ENCODE measurements at places on chromosomes 12 and 14.
A peak's percentile ranks its signal among the peaks of the same experiment; 100 is the strongest.

- DNase-seq, result no peak
Measured at GRCh38 chr12:39935275-39935674, 170.6 kb downstream of the SLC2A13 start.

GRCh38 chr14:54776361-54777001, 126.1 kb downstream of the GCH1 start:
- DNase-seq, result peak; percentile 29

DNA sequence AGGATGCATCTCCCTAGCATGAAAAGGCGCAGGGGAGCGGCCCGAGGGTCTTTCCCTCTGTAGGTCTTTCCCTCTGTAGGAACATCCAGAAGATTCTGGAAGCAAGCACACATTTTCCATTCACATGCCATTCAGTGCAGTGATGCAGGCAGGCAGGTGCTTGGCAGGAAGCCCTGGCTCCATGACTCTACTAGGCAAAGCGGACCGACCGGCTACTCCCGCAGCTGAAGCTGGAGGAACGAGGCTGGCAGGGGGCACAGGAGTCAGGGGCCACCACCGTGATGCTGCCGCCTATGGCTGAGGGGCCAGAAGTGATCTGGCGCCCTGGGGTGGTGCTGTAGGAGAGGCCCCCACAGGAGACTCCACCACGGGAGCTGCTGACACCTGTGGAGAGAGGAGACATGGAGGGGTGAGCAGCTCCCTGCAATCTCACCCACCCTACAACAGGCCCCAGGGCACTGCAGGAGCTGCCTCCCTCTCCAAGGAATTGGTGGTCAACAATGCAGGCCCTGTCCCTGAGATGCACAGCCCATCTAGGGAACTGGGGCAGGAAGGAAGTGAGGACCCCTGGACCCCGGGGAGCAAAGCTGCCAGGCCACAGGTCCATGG, 6.5 kb downstream of the KRT85 start:
- DNase-seq, result no peak

GRCh38 chr12:5967645-5968415, 22.8 kb upstream of the ANO2 start:
- DNase-seq, result no peak

DNA sequence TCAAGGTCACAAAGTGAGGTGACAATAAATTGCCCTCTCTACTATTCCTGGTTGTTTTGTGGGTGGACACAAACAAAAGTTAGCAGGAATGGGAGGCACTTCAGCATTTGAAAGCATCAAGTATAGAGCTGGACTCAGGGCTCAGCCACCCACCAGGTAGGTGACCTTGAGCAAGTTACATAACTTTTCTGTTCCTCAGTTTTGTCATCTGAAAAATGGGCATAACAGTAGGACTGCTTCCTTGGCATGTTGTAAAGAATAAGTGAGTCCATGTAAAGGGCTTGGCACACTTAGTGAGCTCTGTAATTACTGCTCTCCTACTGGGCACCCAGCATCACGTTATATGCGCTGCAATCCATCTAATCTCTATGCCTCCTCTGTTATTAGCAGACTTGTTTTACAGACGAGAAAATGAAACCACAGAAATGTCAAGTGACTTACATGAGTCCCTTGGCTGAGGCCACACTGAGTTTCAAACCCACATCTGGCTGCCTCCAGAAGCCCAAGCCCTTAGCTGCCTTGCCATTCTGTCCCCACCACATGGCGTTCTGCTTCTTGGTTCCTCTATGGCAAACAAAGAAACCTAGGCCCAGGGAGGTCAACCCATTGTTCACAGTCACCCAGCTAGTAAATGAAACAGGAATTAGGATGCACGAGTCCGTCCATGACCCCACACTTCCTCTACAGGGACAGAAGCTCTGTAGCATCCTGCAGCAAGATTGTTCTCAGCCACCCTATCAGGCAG, 63.2 kb upstream of the SLC24A4 start:
- peak; percentile 18 for DNase-seq

DNA sequence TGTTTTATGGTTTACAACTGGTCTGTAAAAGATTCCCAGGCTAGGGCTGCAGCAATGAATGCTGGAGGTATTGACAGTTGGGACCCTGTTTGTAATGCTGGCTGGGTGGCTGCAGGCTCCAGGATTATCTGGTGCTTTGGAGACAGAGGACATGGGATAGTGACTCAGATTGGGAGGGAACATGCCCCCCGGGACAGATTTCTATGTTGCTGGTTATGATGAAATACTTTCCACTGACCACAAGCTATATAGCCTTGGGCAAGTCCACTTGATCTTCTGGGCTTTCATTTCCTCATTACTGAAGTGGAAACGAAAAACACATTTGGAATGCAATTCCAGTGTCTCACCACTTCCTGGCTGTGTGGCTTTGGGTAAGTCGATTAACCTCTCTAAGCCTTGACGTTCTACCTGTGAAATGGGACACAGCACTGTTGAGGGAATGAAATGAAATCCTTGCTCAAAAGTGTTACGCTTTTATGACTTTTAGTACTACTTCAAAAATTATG, 6.3 kb upstream of the TPCN1 start:
- DNase-seq, result no peak

GRCh38 chr12:20028033-20028432, 340.3 kb upstream of the PDE3A start:
- DNase-seq, result no peak

DNA sequence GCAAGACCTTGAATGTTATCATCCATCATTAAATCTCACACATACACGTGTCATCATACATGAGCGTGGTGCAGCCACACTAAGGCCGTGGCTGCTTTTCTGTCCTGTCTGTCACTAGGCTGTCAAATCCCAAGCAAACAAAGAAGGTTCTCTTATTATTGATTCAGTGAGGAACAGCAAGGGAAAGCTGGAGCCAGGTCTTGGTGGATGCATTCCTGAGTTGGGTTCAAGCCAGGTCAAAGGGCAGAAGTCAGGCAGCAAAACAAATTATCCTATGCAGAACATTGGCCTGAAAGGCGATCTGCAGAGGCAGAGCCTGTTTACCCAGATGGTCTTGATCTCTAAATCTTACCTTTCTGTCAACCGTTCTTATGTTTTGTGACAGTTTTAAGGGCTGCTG, 252.3 kb downstream of the NEDD1 start:
- no peak for DNase-seq

GRCh38 chr12:3320881-3321509, 170.0 kb upstream of the PRMT8 start:
- DNase-seq, result no peak

- DNase-seq, result no peak
Measured at GRCh38 chr14:64684091-64684490, 20.1 kb upstream of the PLEKHG3 start.

DNA sequence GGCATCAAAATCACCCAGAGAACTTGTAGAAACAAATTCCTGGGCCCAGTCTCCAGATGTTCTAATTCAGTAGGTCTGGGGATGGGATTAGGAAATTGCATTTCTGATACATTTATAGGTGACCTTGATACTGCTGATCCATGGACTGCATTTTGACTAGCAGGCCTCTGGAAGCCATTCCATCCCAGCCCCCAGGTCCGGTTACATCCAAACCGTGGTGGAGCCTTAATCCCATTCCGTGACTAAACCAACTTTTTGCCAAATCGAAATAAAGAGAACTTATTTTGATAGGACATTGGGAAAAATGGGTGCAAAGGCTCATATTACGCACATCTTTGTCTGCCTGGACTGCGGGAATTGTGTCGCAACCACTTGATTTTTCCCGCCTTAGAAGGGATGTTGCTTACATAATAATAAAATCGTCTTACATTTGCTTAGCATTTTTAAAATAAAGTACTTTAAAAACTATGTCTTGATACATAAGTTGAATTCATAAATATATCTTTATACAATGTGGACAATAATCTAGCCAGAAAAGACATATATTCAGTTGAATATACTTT, 5.8 kb upstream of the KCNA5 start:
- DNase-seq, result no peak

GRCh38 chr12:45243963-45244362, 28.1 kb downstream of the ANO6 start:
- no peak for DNase-seq

GRCh38 chr12:67254372-67255026, 14.7 kb upstream of the CAND1 start:
- no peak for DNase-seq

DNA sequence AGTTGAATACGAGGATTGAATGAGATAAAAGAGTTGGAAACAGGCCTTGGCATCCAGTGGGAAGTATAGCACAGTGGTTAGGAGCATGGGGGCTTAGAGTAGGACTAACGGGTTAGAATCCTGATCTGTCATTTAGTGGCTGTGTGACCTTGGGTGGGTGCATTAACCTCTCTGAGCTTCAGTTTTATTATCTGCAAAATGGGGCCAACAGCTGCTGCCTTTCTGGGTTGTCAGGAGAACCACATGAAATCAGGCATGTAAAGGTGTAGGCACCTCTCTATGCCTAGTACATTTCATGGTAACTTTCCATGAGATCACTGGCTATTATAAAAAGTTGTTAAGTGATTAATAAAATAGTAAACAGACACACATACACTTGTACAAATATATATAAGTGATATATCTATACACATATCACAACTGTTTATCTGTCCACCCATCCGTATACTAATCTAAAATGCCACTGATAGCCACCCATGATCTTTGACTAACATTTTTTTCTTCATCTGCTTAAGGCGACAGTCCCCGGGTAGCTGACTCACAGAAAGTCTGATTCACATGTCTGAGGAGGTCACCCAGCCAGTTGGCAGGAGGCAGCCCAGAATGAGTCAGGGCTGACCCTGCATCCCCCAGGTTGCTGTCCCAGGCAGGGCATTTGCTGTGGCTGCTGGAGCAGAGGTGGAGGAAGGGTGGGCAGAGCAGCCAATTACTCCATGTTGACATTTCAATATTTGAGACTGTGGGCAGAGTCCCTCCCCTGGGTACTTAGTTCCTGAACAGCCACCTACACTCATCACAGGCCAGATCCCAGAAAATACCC, 125.6 kb upstream of the NOS1 start:
- no peak for DNase-seq

- DNase-seq, result no peak
Measured at GRCh38 chr12:91367234-91367849, 184.7 kb upstream of the DCN start.

GRCh38 chr14:52272375-52272774, 4.9 kb downstream of the PTGDR start:
- peak; percentile 55 for DNase-seq

GRCh38 chr12:65896743-65897142, 72.5 kb downstream of the HMGA2 start:
- no peak for DNase-seq

DNA sequence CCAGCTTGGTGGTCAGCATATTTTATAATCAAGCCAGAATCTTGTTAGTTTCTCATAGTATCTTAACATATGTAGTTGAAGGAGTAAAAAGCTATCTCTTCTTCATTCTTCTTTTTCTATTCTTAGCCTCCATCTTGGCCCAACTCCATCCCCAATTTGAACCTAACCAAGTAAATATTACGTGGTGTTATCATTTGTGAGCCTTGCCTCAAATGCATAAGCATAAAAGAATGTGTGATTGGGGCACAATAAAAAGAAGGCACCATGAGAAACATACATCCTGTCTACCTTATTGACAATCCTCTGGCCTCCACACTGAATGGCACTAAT, 181.4 kb upstream of the BMP4 start:
- DNase-seq, result no peak

DNA sequence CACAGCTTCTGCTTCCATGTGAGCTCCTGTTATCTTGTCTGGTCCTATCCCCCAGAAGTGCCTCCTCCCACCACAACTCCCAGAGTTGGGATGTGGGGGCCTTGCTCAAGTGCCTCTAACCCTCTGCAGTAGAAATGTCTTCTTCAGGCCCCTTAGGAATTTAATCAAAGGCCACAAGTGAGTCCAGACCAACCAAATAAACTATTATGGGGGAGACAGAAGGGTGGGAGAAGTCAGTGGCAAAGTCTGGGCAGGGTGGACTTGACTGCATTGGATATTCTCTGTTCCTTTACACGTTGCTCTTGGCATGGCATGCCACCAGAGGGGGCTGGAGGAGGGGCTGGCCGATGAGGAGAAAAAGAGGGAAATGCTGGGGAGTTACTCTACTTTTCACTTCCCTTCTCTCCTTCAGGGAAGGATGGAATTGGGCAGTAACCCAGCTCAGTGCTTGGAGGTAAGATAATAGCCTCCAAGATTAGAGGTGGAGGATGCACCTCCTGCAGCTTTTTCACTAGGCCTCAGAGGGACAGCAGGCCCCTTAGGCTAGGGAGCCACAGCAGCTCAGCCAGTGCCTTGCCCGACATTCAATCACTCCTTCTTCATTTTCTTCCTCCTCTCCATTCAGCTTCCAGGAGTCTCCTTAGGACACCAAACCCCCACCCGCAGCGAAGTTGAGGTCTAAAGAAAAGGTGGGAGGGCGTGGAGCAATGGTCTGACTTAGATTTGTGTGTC, 1.2 kb upstream of the AP1G2 start:
- DNase-seq, result no peak

DNA sequence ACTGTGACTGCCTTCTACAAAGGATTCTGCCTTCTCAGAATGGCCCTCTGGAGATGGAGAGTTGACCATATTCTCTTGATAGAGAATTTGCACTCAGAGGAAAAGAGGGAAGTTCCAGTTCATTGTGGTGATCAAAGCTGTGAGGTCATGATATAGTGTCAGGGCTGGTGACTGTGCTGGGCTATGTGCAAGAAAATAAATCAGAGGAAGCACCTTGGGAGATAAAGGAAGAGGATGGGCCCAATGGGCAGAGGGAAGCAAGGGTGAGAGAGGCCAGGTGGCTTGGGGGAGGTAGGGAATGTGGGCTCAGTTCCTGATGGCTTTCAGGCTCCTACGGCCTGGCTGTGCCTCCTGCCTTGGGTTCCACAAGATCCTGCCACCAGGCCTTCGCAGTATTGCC, 145.8 kb downstream of the SLC8A3 start:
- no peak for DNase-seq

DNA sequence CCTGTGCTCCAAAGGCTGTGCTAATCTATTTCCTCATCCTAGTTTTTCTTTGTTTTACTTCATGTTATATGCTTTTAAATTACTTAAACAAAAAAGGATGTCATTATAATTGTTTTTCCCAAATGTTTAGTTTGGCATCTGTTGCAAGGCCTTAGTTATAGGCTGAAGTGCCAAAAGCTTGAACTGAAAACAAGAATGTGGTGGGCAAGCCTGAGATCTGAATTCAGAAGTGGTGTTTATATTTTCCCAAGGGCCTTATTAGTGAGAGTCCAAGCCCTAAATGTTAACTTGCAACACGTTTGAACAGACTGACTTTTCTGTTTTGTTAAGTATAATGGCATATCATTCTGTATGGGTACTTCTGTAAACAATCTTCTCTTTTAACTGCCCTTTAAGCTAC, 326.8 kb downstream of the CCDC91 start:
- no peak for DNase-seq

DNA sequence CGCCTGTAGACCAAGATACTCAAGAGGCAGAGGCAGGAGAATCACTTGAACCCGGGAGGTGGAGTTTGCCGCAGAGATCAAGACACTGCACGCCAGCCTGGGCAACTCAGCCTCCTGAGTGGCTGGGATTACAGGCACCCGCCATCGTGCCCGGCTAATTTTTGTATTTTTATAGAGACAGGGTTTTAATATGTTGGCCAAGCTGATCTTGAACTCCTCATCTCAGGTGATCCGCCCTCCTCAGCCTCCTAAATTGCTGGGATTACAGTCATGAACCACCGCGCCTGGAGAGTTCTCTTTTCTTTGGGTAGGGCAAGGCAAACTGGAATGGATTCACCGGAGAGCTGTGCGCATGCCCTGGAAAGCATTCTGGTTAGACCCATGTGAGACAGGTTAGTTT, 179.3 kb upstream of the ALG10B start:
- DNase-seq, result no peak

Measured in CD4-positive, alpha-beta T cell treated with Interleukin-4 for 4 hours (primary cell).